ENCODE measurements at places on chromosomes 7 and 10. TPM values are rescaled to one million over a fixed set of nuclear protein-coding genes. Genes with fewer than 3 reads are reported as not detected.

The NUTM2E gene
- 0.56 TPM for total RNA-seq

DNA sequence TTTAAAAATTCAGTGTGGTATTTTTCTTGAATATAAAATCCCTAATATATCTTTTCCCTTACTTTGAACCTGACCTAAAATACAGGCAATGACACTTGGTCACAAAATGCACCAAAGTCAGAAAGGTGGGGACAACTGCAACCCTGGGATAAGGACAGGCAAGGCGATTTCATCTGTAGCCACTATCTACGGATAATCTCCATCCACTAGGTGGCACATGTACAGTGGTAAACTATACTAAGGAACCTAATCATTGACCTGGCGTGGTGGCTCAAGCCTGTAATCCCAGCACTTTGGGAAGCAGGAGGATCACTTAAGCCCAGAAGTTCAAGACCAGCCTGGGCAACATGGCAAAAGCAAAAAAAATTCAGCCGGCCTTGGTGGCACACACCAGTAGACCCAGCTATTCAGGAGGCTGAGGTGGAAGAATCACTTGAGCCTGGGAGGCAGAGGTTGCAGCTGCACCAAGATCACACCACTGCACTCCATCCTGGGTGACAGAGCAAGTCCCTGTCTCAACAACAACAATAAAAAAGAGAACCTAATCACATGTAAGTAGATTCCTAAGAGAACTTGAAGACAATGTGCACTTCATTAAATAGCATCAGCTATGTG is 98.9 kb downstream of the KMT2C start:
- no peak for DNase-seq

- DNase-seq: peak; percentile 86
Observed at GRCh38 chr10:78588194-78588811, 480.5 kb upstream of the ZMIZ1 start.

- DNase-seq: no peak
Observed at GRCh38 chr7:33886149-33886623, 19.2 kb upstream of the BMPER start.
